ENCODE measurements at places on chromosomes 6 and 20. TPM values are rescaled to one million over a fixed set of nuclear protein-coding genes. Genes with fewer than 3 reads are reported as not detected.

Gene SEL1L2
- not detected for total RNA-seq

Gene NFATC2
- 3.5 TPM for total RNA-seq

Gene WFDC2
- 4.6 TPM for total RNA-seq

Gene RRAGD
- total RNA-seq: 9.8 TPM

Gene ENTPD6
- 43.0 TPM for total RNA-seq

Gene DNAH8
- total RNA-seq: 0.05 TPM

Gene ANKEF1
- 1.2 TPM for total RNA-seq

Gene TRERF1
- total RNA-seq: 8.7 TPM

Gene SPATS1
- not detected for total RNA-seq

Gene POM121L2
- 1.3 TPM for total RNA-seq

Gene SLC44A4
- 1.6 TPM for total RNA-seq

Gene TFAP2C
- 0.82 TPM for total RNA-seq

Gene BTNL2
- total RNA-seq: not detected

Gene KIF6
- 0.46 TPM for total RNA-seq

Gene THBS2
- 0.23 TPM for total RNA-seq

Gene MAFB
- 2.1 TPM for total RNA-seq

Gene CYP39A1
- 2.5 TPM for total RNA-seq

Gene TAP2
- 9.2 TPM for total RNA-seq

Gene C20orf202
- 0.92 TPM for total RNA-seq

Gene TMEM217
- total RNA-seq: 5.4 TPM

Gene CSNK2A1
- 128 TPM for total RNA-seq

Gene BACH2
- total RNA-seq: 3.9 TPM

Gene RNF39
- total RNA-seq: not detected

Gene FAXC
- 2.2 TPM for total RNA-seq

Gene ZNF311
- total RNA-seq: 1.6 TPM

Gene LY6G5B
- total RNA-seq: 16.3 TPM

Gene TNFRSF6B
- not detected for total RNA-seq

Gene HUS1B
- 0.72 TPM for total RNA-seq

Gene TENT5A
- 2.3 TPM for total RNA-seq

Gene SLC29A1
- total RNA-seq: 142 TPM

Gene SLC35D3
- not detected for total RNA-seq

Gene CENPW
- total RNA-seq: 34.0 TPM

Gene PRSS16
- 6.1 TPM for total RNA-seq

Gene RCAN2
- total RNA-seq: 17.0 TPM

Gene LPIN3
- total RNA-seq: 20.1 TPM

Gene DCBLD1
- total RNA-seq: 203 TPM

Gene LY6G6F
- not detected for total RNA-seq

Gene RAB44
- total RNA-seq: not detected

Gene SOBP
- 1.5 TPM for total RNA-seq

Gene TFAP2A
- 0.31 TPM for total RNA-seq

Gene BPIFB4
- 2.1 TPM for total RNA-seq

Gene SLC17A3
- total RNA-seq: 0.23 TPM

Gene ALDH5A1
- total RNA-seq: 7.2 TPM

Gene VIP
- 1.7 TPM for total RNA-seq

Gene EDEM2
- total RNA-seq: 43.5 TPM

Gene BPIFB2
- not detected for total RNA-seq

Gene APOM
- total RNA-seq: 0.92 TPM

Gene CALHM4
- total RNA-seq: not detected

Gene SNX3
- total RNA-seq: 264 TPM

Gene PLN
- total RNA-seq: not detected

Gene VSX1
- total RNA-seq: not detected

Gene PDYN
- not detected for total RNA-seq

Gene WASF1
- 110 TPM for total RNA-seq

Gene XKR7
- 0.23 TPM for total RNA-seq

Gene BPIFB1
- not detected for total RNA-seq

Gene WFDC11
- not detected for total RNA-seq
